Stimulated activated CD8-positive, alpha-beta memory T cell treated with anti-CD3 and anti-CD28 coated beads, Interleukin-4, amount 100 ng/mL, for 4 hours (primary cell): ENCODE measurements at places on chromosomes 16 and 17.

- DNase-seq: no peak
These were observed 75.5 kb upstream of the TBX2 start for GRCh38 chr17:61323909-61324868.

- no peak for DNase-seq
These were observed 133.1 kb downstream of the SNX11 start for GRCh38 chr17:48240562-48241130.

DNA sequence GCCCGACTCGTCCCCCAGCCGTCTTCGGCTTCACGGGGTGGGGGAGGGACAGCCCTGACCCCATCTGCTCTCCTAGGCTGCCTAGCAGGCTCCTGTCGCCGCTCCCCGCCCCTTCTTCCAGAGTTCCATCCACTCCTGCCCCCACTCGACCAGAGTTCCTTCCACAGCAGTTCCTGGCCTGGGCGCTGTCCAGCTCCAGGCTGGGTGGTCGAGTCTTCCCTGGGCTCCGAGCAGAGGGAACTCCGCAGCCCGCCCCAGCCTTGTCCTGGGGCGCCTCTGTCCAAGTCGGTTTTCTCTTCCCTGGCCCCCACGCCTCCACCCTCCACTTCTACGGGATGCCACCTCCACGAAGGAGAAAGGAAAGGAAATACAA lies 1.4 kb downstream of the PYY start:
- no peak for DNase-seq

GRCh38 chr17:81337476-81337879 lies 42.4 kb upstream of the SLC38A10 start:
- no peak for DNase-seq

DNA sequence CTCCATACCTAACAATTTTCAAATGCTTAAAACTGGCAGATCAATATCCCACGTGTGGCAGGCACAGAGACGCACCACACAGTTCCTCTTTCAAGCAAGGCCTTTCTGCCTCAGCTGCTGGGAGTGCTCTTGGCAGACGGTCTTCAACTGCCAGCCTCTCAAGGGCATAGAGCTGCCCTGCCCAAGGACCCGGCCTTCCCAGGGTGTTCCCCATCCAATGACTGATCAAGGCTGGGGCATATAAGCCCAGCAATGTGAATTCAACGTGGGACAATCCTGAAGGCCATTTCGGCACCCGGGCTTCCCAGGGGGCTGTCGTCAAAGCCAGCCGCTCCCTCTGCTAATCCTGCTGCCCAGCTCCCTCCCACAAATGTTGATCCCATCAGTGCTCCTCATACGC lies 107.1 kb downstream of the STX8 start:
- no peak for DNase-seq

- no peak for DNase-seq
These were observed 314.2 kb upstream of the CCL2 start for GRCh38 chr17:33940769-33941370.

- no peak for DNase-seq
These were observed 18.5 kb upstream of the CPD start for GRCh38 chr17:30360086-30360808.

DNA sequence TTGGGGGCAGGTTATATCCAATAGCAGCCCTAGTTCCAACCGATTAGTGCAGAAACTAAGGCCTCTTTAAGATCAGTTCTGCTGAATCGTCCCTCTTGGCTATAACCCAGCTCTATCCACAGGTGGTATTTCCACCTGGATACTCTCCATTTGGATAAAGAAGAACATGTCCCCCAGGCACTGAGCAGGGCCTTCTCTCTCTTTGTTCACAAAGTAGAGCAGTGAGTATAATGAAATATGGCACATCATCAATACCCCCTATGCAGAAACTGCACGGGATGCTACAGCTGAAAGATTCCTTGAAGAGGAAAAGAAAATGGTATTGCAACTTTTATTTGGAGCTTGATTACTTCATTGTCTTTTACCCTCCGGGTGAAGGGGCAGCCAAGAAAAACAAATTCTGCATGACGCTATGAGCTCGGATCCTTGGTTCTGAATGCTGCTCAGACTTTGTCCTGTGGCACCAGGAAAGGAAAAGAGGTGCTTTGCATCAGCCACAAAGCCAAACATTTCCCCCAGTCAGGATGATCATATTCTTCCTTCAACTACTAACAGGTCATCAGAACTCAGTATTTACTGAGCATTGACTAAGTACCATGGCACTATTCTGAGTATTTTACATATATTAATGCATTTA lies 399.7 kb downstream of the NPIPA8 start:
- no peak for DNase-seq

DNA sequence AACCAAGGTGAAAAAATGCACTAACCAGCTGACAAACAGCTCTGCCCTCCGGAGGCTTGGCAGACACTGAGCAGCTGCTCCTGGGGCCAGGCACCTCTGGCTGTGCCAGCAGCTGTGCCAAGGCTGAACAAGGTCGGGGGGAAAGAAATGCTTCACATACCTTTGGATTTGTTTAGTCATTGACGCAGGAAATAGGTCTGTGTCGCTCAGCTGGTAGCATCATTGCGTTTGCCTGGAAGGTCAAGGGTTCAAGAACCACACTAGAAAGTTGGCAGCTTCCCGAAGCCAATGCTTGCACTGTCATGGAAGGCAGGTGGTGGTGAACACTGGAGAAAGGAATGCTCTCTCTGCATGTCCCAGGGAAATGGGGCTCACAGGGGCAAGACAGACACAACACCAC lies 63.5 kb downstream of the PCTP start:
- no peak for DNase-seq

- DNase-seq: no peak
These were observed 632 bp upstream of the RTN4RL1 start for GRCh38 chr17:2025622-2026309.

- DNase-seq: no peak
These were observed 2.3 kb downstream of the MAP3K3 start for GRCh38 chr17:63624531-63624880.

DNA sequence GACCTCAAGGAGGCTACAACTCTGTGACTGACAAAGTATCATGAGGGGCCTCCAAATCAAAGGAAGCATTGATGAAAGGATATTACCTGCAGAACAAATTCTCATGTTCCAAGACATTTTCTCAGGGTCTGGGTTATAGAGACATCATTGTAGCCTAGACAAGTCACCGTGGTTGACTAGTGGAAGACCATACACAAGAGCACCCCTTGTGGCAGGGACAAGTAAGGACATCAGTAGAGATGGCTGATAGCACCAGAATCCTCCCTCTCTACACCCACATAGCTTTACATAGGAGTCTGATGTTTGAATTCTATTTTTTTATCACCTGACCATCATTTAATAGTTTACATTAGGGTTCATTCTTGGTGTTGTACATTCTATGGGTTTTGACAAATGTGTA lies 32.5 kb upstream of the CDH8 start:
- DNase-seq: no peak

GRCh38 chr17:37672548-37673078 lies 29.4 kb upstream of the DDX52 start:
- DNase-seq: no peak

DNA sequence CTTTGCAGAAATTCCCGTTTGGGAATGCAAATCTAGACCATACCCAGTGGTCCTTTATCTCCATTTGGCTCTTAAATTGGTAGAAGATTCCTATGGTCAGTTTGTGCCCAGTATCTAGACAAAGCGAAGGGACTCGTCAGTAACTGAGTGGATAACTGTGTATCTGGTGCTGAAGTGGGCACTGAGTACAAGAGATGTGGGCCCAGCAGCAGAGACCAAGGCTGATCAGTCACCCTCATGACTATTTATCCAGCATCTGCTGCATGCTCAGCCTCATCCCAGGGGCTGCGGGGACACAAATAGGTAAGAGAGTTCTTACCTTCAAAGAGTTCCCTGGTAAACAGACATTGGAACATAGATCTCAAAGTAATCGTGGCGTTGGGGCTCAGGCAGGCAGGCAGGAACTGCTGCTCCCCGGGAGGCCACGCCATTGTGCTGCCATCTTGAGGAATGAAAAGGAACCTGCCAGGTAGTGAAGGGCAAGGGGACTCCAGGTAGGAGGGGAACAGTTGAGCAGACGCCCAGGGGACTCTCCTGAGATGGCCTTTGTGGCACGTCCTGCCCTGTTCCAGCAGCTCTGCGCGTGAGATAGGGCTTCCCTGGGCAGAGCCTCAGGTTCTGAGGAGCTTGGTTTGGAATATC lies 10.3 kb downstream of the NT5M start:
- DNase-seq: peak; percentile 45

DNA sequence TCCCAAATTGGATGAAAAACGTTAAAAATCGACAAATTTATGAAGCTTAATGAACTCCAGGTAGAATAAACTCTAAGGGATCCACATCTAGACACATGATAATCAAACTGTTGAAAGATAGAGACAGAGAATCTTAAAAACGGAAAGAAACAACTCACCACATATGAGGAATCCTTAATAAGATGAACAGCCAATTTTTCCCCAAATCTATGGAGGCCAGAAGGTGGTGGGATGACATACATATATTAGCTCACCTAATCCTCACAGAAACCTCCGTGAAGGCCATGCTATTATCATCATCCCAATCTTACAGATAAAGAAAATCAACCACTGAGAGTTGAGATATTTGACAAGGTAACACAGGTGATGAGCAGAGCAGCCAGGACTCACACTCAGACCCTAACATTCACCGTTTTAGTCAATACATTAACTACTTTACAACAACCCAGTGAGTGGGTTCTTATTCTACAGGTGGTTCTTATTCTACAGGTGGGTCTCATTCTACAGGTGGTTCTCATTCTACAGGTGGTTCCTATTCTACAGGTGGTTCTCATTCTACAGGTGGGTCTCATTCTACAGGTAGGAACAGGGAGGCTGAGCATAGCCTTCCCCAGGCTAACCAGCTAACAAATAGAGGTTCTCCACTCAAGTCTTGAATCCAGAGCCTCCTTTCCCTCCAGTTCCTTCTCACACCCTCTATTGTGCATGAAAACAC lies 4.8 kb downstream of the CACNG1 start:
- no peak for DNase-seq

GRCh38 chr16:72029567-72030271 lies 21.2 kb downstream of the DHODH start:
- no peak for DNase-seq

GRCh38 chr17:65690626-65691310 lies 129.3 kb upstream of the AXIN2 start:
- DNase-seq: no peak

DNA sequence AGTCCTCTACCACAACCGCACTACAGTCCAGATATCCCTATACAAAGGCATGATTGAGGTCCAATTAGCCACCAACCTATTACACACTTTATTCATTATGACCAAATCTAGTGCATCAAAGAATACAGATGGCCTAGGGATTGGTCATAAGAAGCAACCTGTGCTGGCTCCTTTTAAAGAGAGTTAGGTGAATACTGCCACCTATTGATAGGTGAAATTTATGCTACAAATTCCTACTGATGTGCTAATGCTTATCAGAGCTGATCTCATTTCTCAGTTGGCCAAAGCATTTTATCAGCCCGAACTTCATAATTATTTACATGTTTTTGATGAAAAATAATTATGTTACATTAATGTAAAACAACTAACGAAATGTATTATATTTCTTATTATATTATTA lies 166.3 kb downstream of the ANKFN1 start:
- no peak for DNase-seq

DNA sequence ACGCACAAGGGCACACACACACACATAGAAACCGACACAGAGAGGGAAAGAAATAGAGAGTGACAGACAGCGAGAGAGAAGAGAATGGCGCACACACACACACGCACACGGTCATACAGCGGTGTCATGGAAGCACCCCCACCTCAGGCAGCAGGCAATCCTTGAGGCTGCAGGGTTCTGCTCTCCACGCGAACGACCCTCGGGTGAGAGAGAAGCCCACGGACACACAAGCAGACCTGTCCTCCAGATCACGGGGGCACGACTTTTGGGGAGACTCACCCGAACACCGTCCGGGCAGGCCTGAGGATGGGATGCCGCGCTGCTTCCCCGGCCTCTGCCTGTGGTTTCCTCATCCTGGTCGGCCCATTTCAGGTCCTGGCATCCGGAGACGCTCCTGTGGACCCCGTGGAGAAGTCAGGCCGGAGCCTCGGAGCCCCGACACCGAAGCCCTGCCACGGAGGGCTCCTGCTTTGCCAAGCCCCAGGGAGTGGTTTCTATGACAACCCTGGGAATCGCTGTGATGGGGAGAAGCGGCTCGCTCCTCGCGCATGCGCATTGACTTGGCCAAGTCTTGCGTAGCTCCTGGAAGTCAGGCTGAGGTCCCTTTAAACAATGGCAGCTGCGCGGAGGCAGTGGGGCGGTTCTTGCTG lies 118.2 kb upstream of the KCNJ18 start:
- DNase-seq: no peak

- no peak for DNase-seq
These were observed 347.1 kb downstream of the SEC14L1 start for GRCh38 chr17:77487677-77488530.

- DNase-seq: no peak
These were observed 4.6 kb upstream of the CD7 start for GRCh38 chr17:82321947-82322466.

DNA sequence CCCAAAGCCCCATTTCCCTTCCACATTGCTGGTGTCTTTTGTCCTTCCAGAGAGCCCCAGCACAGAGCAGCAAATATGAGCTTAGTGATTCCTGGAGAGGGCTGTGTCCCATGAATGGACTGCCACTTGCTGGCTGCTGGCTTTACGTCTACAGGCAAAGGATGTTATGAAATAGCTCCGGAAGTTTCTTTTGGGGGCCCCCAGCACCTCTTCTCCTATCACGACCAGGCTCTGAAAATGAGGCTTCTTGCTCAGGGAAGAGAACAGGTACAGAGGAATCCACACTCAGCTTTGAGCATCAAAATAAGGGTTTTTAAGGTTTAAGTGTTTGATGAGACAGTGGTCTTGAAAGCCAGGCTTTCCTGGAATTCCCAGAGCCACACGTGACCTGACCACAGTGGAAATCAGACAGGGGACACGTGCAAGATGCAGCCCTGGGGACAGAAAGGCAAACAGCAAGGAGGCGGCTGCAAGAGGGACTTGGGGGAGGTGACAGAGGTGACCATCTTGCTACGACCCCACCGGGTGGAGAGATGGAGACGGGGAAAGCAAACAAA lies 58.1 kb downstream of the ZDHHC7 start:
- no peak for DNase-seq

GRCh38 chr17:75535119-75535537 lies 9.6 kb downstream of the LLGL2 start:
- peak; percentile 35 for DNase-seq

DNA sequence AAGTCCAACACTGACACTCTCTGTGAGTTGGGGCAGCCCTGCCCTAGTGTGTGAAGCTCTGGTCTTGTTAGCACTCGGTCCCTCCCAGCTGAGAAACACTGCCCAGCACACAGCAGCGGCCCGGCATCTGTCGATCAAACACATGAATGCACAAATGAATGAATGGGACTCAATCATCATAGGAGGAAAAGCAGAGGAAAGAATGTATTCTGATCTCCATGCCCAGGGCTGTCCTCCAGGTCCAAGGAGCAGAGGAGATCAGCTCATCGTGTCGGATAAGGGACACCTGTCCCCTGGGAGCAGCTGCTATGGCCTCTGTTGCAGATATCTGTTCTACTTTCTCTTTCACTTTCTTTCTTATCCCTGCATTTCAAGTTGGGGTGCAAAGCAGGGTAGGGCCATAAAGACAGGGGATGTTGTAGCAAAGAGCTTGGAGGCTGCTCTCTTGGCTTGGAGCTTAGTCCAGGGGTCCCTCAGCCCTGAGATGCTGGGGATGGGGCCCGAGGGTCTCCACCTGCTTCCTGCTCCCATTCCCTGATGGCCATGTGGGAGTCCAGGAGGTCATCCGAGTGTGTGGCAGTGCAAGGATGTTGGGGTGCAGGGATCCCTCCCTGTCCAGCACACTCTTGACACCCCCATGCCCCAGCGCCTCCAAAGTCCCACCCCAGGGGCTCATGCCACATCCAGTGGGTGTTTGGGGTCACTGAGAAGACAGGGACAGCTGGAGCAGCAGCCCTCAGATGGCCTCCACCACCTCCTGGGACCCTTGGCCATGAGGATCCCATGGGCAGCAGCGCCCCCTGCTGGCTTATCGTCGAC lies 88.2 kb downstream of the IRF8 start:
- DNase-seq: no peak
